ENCODE measurements at places on chromosomes 6 and 20.
A peak's percentile ranks its signal among the peaks of the same experiment; 100 is the strongest.

DNA sequence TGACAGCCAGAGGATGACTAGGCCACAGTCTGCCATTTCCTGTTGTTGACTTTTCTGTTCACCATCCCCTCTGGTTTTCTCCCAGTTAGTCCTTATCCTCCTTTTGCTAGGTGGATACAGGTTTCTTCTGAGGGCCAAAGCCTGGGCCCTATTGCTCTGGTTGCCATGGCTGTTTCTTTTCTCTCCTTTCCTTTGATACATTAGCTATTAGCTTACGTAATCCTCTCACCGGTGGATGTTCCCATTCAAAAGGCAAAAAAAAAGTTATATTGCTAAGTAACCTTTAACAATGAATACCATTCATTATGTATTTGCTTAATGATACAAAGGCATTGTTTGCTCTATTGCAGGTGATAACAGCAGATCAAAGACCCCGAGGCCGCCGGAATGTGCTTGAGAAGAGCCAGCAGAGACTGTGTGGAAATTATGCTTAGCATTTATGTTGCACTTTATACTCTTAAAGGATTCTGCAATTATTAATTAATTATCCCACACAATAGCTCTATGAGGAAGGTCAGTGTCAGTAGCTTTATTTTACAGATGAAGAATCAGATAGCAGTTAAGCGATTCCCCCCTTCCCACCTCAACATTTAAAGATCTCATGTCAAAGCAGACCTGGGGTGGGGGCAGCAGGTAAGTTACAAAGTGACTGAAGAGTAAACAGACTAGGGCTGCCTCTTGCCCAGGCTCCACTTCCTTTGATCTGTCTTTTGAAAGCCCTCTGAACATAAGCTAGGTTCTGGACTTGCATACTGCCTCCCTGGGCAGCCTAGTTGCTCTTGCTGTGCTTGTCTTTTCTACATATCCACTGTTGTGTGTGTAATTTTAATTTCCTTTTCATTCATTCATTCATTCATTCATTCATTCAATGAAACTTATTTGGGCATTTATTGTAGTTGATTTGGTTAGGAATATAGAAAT is 14.5 kb upstream of the TFB1M start:
- no peak for DNase-seq

DNA sequence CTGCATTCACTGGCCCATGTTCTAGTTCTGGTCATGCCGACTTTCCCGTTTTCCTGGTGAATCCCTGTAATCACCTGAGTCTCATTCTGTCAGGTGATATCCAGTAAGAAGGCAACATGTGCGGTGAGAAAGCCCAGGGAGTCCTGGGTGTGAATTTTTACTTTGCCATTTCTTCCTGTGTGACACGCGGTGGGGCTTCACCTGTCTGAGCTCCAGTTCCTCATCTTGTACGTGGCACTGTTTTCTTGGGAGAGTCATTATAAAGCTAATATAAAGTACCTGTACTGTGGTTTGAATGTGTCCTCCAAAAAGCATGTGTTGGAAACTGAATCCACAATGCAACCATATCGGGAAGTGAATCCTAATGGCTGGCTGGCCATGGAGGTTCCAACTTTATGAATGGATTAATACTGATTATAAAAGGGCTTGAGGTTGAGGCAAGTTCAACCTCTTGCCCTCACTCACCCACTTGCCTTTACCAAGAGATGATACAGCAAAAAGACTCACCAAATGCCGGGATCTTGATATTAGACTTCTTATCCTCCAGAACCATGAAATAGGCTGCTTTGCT is 5.1 kb downstream of the HLA-E start:
- no peak for DNase-seq

GRCh38 chr6:161658211-161658610 is 384.4 kb upstream of the AGPAT4 start:
- no peak for DNase-seq

GRCh38 chr6:71489736-71490135 is 201.1 kb downstream of the OGFRL1 start:
- no peak for DNase-seq

DNA sequence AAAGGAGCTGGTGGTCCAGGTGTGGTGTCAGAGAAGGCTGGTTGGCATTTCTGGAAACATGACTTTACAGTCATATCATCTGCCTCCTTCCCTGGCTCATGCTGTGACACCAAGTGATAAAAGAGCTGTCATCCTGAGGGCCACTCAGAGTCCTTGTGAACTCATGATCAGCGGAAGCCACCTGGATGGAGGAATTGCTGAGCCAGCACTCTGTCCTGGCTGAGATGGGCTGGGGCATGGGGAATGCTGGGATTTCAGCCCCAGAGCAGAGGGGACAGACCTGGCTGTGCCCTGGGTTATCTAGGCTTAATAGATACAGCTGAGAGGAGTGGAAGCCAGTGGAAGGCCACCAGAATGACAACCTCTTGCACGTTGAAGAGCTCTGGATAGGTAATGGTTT is 214.3 kb downstream of the DHX35 start:
- no peak for DNase-seq

DNA sequence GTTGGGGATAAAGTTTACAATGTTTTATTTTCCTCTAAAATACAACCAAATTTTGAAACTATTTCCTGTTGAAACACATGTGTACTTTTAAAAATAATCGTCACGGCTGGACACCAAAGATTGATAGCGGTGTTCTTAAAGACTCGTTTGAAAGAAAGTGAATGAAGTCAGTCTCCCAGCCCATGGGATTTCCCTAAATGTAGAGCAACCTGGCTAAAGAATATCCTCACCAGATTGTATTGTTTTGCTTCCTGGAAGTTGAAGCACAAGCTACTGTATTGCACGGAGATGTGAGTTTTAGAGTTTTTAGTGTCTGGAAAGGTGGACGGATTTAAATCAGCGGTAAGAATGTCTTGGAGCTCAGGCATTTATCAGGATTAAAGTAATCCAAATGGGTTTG is 189.5 kb downstream of the THBS2 start:
- no peak for DNase-seq

DNA sequence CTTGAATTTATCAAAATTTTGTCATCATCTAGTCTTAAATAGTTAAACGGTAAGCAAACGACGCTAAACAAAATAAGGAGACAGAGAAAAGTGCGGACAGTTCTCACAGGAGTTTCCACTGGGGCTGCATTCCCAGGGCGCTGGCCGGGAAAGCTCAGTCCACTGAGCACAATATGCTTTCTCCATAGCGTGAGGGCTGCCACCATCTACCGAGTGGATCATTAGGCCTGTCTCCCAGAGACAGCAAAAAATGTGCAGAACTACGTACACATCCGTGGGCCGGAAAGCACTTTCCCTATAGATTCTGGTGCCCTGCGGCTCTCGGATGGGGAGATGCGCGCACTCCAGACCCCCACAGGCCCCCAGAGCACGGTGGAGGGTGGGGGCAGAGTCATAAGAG is 84.9 kb downstream of the THBS2 start:
- peak; percentile 11 for DNase-seq
